ENCODE measurements at places on chromosomes 4 and X. TPM values are rescaled to one million over a fixed set of nuclear protein-coding genes. Genes with fewer than 3 reads are reported as not detected.

DNA sequence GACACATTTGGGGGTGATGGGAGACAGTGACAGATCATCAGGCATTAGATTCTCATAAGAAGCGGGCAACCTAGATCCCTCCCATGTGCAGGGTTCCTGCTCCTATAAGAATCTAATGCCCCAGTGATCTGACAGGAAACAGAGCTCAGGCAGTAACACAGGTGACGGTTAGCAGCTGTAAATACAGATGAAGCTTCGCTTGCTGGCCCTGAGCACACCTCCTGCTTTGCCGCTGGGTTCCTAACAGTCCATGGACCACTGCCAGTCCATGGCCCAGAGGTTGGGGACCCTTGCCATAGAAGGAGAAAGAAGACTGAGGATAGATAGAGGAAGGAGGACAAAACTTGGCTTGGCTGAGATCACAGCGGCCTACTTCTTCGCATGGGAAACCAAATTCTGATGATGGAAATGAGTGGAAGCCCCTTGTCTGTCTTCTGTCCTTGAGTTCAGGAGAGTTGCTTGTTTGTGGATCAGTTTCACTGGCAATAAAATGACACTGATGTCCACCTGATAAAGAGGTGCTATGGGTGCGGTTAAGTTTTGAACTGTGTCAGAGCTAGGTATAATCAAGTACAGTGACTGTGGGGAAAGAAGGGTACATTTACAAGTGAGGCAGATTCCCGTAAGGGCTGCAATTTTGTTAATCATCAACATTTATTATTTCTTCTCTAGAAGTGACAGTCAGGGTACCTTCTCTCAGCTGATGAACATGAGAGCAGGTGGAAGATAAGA, 1.7 kb upstream of the TIFA start:
- peaks cover 3% of the 10 kb centered on the region for H3K4me1 ChIP-seq
- H3K4me3 ChIP-seq: no peak overlapping the region
- DNase-seq: no peak
- H3K36me3 ChIP-seq: no peaks in the 10 kb centered on the region
- no peaks in the 10 kb centered on the region for H3K27me3 ChIP-seq

The NLGN4X gene
- not detected for total RNA-seq

DNA sequence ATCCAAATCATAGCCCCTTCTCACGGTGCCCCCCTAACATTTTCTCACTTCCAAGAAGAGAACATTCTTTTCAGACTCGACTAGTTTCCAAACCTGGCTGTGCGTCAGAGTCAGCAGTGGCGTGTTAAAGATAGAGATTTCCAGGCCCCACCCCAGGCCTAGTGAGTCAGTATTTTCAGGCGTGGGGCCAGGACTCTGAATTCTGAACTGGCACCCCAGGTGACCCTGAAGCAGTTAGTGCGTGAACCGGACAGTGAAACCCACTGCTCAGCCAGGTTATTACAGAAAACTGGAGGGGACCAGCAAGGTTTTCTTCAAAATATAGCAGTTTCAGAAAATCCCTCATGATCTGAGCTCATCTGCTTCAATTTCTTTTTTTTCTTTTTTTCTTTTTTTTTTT, 35.0 kb upstream of the BCOR start:
- peak; percentile 80 for DNase-seq
- H3K27ac ChIP-seq: peak overlapping the region; percentile 67
- no peaks in the 10 kb centered on the region for H3K36me3 ChIP-seq
- no peak overlapping the region for H3K4me3 ChIP-seq
- peaks cover 18% of the 10 kb centered on the region for H3K4me1 ChIP-seq

DNA sequence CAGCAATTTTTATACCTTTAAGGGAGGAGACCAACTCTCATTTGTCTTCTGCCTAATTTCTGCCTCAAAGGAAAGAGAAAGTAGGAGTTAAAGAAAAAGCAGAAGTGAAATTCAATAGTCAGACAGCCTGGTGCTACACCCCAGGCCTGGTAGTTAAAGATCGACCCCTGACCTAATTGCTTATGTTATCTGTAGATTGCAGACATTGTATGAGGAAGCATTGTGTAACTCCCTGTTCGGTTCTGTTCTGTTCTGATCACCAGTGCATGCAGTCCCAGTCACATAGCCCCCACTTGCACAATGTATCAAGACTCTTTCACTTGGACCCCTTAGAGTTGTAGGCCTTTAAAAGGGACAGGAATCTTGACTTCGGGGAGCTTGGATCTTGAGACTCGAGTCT, 335.9 kb upstream of the AR start:
- no peaks in the 10 kb centered on the region for H3K27me3 ChIP-seq
- DNase-seq: no peak
- no peak overlapping the region for H3K27ac ChIP-seq
- no peaks in the 10 kb centered on the region for H3K36me3 ChIP-seq

DNA sequence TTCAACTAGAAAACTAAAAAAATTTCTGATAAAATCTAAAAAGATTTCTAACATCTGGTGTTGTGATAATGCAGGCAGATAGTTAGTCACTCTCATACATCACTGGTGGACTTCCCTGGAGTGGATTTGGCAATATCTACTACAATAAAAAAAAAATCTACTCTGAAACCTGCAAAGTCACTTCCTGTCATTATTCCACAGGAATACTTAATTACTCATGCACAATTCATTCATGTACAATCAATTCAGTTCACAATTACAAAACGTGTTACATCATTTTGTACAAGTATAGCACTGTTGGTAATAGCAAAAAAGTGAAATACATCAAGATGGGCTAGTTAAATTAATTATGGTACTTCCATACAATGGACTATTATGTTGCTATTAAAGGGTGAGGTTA, 16.5 kb upstream of the RHOH start:
- H3K4me1 ChIP-seq: peaks cover 8% of the 10 kb centered on the region
- peak overlapping the region; percentile 61 for H3K27ac ChIP-seq
- no peaks in the 10 kb centered on the region for H3K27me3 ChIP-seq
- peak; percentile 62 for DNase-seq
